NCI-H510A (cell line): ENCODE measurements at places on chromosomes 12 and 14.

DNA sequence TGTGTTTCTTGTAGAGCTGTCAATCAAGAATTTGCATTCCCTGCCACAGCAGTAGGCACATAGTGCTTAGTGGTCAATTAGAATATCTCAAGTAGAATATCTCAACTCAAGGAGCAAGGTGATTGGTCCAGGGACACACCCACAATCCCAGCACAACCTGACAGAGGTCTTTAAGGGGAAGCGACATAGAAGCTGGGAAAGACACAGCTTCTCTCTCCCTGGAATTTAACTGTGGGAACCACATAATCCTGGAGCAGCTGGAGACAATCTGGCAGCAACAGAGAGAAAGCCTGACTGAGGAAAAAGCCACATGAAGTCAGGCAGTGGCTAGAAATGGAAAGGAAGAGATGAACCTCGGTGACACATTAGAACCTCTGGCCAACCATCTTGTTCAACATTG is 85.7 kb upstream of the LMO3 start:
- DNase-seq, result no peak

DNA sequence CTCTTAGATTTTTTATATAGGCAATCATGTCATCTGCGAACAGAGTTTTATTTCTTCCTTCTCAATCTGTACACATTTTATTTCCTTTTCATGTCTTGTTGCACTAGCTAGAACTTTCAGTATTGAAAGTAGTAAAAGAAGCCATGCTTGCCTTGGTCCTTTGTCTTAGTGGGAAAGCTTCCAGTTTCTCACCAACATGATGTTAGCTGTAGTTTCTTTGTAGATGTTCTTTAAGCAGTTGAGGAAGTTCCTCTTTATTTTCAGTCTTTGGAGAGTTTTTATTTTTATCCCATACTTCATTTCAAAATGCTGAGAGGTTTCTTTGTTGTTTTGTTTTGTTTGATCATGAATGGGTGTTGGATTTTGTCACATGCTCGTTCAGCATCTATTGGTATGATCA is 12.7 kb upstream of the RIMKLB start:
- no peak for DNase-seq

GRCh38 chr12:66375560-66375959 is 73.3 kb downstream of the HELB start:
- no peak for DNase-seq

GRCh38 chr12:124720681-124721500 is 142.8 kb downstream of the SCARB1 start:
- DNase-seq, result peak; percentile 76

- DNase-seq, result no peak
Measured at GRCh38 chr12:6956021-6956727, 5.0 kb downstream of the PTPN6 start.

- no peak for DNase-seq
Measured at GRCh38 chr14:56487761-56488160, 91.8 kb upstream of the TMEM260 start.

DNA sequence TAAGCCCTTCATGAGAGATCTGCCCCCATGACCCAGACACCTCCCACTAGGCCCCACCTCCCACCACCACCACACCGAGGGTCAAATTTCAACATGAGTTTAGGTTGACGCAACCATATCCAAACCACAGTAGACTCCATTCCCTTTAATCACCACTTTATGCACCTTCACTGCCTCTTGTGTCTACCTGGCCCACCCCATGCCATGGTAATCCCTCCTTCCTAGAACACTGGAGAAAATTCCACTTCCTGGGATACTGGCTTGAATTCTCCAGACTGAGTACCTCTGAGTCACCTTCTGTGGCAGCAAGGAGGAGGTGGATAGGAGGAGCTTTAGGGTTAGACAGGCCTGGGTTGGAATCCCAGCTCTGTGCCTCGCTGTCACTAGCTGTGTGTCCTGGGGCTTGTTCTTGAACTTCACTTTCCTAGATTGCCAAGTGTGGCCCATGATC is 26.1 kb upstream of the CIPC start:
- peak; percentile 7 for DNase-seq

- DNase-seq, result no peak
Measured at GRCh38 chr12:51346581-51346980, at the start of gene CELA1. TSS of gene CELA1 (minus strand) at chr12:51346679. CDS start at chr12:51346638, 41 bp downstream.

- DNase-seq, result no peak
Measured at GRCh38 chr14:20438664-20439063, 2.7 kb upstream of the KLHL33 start.

DNA sequence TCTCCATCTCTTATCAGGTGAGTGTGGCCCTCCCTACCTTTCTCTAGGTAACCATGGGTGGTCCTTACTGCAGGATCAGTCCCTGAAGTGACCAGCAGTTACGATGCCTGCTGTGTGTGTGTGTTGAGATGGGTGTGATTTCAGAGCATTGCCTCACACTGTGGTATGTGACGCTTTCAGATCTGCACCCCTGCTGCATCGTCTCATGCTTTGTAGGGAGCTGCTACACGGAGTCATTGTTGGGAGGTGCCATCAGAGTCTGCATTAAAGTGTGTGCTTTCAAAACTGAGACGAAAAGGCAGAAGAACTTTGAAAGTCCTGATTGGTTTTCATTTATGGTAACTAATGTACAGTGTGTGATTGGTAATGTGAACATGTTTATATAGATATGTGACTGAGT is 150.5 kb downstream of the PELI2 start:
- DNase-seq, result no peak

DNA sequence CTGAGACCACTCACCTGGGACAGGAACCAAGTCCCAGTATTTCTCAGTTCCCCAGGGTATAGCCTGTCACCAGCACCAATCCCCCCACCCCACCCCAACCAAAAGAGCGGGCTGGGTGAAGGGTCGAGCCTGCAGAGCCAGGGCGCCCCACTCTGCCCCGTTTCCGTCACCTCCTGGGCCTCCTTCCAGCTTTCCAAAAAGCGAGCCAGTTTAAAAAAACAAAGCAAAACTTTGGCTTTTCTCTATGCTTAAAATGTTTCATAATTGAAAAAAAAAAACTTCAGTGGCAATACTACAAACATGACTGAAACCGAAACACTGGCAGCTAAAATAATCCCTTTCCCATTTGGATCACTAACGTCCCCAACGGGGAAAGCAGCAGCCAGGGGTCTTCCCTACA is 7.5 kb downstream of the CAMKK2 start:
- DNase-seq, result no peak

DNA sequence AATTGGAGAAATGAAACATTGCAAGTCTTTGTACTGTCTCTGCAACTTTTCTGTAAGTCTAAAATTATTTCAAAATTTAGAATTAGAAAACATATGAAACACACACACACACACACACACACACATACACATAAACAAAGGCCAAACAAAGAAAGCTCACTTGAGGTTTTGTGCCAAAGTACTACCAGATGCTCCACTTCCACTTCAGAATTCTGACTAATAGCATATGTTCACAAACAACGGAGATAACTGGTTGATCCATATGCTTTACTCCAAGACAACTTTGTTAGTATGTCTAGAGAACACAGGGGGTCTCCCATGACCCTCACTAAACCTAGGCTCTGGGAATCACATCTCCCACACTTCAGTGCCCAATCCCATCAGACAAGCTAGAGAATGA is 133.8 kb upstream of the CLEC14A start:
- DNase-seq, result no peak

DNA sequence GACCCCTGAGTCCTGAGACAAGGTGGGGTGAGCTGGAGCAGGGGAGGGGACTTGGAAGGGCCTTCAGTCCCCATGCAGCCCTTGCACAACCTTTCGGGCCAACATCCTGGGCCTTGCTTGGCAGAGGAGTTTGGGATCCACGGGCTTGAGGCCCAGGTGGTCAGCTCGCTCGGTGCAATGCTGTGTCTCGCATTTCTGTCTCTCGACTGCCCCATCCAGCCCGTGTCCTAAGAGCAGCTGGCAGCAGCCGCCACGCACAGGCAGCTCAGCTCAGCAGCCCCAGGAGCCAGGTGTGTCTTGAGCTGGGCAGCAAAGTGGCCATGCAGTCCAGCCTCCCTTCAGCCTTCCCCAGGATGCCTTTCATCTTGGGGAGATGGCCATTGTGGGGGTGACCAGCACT is 10.8 kb downstream of the PACS2 start:
- no peak for DNase-seq

DNA sequence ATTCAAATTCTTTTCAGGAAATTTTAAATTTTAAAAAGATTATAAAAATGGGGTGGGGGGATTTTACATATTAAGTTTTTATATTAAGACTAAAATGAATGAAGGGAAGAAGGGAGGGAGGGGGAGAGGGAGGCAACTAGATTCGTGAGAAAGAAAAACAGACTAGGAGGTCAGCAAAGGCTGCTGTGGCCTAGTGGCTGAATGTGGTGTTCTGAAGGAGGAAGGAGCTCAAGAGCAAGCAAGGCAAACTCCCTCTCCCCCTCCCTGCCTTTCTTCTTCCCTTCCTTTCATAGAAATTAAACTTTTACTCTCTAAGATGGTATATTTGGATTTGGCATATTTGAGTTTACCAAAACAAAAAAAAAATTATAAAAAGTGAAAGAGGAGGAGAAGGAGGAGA is 18.1 kb downstream of the DYRK2 start:
- no peak for DNase-seq

GRCh38 chr12:81546811-81547210 is 212.3 kb downstream of the PPFIA2 start:
- no peak for DNase-seq

- DNase-seq, result no peak
Measured at GRCh38 chr14:64891173-64891838, 11.6 kb upstream of the SPTB start.

DNA sequence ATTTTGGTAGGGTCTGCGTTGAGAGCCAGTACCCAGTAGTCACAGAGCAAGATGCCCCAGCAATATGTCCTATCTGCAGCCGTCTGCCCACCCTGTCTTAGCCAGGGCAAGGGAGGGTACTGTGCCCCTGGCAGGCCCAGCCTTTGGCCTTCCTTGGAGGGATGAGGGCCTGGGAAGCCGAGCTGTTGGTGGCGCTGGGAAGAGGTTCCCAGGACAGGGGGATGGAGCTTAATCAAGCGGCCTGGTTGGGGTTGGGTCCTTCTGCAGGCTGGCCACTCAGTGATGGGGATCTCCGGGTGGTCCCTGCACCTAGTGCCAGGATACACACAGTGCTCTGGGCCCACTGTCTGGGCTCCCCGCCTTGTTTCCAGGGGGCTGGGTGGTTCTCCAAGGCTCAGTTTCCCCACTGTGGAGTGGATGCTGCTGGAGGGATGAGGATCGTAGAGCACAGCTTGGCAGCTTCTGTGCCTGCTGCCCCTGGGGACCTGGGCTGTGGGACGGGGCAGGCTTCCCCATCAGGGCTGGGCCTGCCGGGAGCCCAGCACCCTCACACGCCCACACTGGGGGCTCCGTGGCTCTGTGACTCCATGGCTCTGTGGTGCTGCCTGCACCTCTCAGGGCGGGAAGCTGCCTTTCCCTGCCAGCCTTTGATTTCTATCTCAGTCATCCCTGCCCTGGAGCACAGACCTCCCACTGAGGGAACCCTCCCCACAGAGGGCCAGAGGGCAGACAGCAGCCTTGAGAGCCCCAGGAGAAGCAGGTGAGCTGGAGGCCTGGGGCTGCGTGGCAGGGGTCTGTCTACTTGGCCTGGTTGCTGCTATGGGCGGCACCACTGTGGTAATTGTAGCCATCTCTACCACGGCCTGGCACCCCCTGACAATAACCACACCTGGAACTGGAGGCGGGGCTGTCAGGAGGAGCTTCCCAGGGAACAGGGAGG is 357.0 kb downstream of the TMEM121 start:
- DNase-seq, result no peak

- no peak for DNase-seq
Measured at GRCh38 chr14:95215094-95215725, 57.9 kb upstream of the DICER1 start.

- no peak for DNase-seq
Measured at GRCh38 chr14:99173086-99173485, 98.9 kb downstream of the BCL11B start.

GRCh38 chr12:12481631-12482030 is 81.0 kb downstream of the DUSP16 start:
- no peak for DNase-seq

GRCh38 chr14:73757381-73757780 is 43.2 kb upstream of the PNMA1 start:
- no peak for DNase-seq

DNA sequence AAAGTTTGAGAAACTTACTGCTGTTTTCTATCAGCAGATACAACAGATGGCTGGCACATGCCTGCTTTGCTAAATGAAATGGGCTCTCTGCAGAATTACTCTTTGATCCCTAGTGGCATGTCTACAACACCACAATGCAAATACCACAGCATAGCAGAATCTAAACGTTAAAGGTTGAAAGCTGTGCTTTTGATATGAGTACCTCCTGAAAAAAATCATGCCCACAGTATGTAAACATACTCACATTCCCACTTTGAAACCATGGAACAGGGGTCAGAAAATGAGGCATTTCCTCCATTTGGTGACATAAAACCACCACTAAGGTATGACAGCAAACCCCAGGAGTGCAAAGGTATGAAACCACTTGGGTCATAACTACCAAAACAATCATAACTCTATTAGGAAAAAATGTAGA is 7.5 kb downstream of the WIF1 start:
- no peak for DNase-seq

GRCh38 chr12:89276860-89277259 is 75.4 kb downstream of the DUSP6 start:
- DNase-seq, result no peak

- DNase-seq, result no peak
Measured at GRCh38 chr12:28941248-28941647, 207.8 kb upstream of the FAR2 start.

DNA sequence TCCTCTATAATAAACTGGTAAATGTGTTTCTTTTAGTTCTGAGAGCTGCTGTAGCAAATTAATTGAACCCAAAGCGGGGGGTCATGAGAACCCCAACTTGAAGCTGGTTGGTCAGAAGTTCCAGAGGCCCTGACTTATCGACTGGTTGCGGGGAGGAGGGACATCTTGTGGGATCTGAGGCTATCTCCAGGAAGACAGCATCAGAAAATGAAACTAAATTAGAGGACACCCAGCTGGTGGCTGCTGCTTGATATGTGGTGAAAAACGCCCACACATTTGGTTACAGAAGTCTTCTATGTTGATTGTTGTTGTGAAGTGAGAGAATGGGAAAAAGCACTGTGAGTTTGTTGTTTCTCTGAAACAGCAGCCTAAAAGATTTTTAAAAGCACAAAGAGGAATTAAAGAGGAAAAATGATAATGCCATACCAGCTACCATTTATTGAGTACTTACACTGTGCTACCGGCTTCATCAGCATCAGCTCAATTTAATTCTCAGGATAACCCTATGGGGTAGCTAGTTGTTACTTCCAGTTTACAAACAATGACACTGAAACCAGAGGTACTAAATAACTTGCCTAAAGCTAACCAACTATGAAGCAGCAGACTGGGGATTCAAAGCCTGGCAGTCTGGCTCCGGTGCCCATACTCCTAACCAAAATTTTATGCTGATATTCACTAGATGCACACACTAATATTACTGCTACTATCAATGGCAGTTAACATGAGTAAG is 24.3 kb downstream of the DDX24 start:
- DNase-seq, result no peak
